ENCODE measurements at places on chromosomes 6 and 20. TPM values are rescaled to one million over a fixed set of nuclear protein-coding genes. Genes with fewer than 3 reads are reported as not detected.

FNDC1 gene
- not detected for total RNA-seq

GRCh38 chr20:25071734-25072133, 10.2 kb downstream of the VSX1 start:
- no peak for DNase-seq

- DNase-seq, result no peak
Measured at GRCh38 chr20:5222919-5223634, 93.7 kb downstream of the PROKR2 start.

PTPRK gene
- 61.3 TPM for total RNA-seq

C6orf163 gene
- total RNA-seq, result 0.56 TPM

GRCh38 chr6:55636406-55637102, 57.6 kb upstream of the HMGCLL1 start:
- DNase-seq, result no peak

DNA sequence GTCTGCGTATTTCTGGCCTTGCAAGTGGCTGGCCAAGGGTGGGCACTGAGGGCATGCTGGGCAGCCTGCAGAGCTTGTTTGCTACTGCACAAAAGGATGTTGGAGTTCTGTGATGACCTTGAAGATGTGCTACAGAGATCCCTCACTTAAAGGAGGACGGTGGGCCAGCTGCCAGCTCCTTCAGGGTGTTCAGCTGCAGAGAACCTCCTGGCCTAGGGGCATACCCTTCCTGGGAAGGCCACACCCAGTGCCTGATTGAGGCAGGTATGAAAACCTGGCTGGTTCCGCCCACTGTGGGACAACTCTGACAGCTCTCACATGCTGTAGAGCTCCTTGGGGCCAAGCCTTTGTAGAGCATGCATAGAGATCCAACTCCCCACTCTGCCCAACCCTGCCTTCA, 3.0 kb upstream of the KCNK17 start:
- no peak for DNase-seq

SPDEF gene
- total RNA-seq, result not detected
